AML-193 (cell line): ENCODE measurements at places on chromosomes 1 and 21.

DNA sequence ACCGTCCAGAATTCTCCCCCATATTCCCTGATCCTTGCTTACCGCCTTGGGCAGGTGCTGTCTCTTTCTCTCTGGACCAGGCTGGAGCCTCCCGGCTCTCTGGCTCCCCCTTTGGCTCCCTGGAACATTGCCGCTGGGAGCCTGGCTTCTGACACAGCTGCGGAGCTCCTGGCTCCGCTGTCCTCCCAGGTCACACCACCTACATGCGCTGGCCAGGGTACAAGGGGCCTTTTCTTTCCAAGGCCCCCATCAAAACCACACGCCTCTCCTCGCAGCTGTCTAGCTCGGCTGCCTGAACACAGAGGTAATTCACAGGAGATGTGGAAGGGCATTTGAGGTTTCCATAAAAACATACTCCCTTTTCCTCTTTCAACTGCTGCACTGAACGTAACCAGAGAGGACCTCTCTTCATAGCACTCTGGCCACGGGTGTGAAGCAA, 7.5 kb upstream of the ZNF648 start:
- DNase-seq: peak; percentile 9

DNA sequence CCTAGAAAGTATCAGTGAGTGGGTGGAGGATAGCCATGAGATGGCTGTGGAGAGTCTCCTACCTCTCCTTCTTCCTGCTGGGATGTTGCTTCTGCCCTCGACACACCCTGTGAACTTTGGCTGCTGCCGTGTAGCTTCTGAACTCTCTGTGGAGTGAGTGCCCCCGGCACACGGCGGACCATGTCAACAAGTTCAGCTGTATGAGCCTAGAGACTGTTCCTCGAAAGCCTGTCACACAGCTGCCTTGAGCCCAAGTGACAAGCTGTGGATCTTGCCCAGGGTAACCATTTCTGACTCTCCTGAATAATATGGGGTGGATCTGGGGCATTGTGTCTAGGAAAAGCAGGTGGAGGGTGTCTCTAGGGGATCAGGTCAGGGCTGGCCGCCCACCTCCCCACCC, 143.2 kb downstream of the NOS1AP start:
- DNase-seq: no peak

- no peak for DNase-seq
These were observed 1.7 kb upstream of the PRCC start for GRCh38 chr1:156765666-156766065.

- DNase-seq: no peak
These were observed 805 bp downstream of the NRIP1 start for GRCh38 chr21:15063814-15064575.

DNA sequence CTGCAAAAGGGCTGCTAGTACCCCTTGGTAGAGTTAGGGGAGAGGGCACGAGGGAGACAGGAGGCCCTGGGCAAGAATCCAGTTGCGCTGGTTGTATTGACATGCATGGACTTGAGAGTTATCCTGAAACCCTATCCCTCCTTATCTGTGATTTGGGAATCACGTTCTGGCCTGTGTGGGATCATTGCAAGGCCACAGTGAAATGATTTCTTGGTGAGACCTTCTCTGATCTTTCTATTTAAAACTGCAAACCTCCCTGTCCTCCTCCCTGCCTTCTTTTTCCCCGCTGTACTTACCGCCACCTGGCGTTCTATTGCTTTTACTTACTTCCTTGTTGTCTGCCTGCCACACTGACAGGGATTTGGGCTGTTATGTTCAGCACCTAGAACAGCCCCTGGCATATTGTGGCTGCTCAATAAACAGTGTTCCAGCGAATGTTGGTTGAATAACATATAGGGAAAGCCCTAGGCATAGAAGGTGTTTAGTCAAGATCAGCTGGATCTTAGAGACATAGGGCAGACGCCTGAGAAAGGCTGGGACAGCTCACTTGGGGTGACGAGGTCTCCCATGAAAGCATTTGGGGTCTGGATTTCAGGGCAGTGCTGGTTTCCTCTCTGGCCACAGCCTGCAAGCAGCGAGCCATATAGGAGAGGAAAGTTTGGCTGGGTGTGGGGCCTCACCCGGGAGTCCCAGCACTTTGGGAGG, 25.6 kb downstream of the ALPL start:
- peak; percentile 39 for DNase-seq

GRCh38 chr1:75471252-75471651, 139.7 kb downstream of the SLC44A5 start:
- DNase-seq: no peak

DNA sequence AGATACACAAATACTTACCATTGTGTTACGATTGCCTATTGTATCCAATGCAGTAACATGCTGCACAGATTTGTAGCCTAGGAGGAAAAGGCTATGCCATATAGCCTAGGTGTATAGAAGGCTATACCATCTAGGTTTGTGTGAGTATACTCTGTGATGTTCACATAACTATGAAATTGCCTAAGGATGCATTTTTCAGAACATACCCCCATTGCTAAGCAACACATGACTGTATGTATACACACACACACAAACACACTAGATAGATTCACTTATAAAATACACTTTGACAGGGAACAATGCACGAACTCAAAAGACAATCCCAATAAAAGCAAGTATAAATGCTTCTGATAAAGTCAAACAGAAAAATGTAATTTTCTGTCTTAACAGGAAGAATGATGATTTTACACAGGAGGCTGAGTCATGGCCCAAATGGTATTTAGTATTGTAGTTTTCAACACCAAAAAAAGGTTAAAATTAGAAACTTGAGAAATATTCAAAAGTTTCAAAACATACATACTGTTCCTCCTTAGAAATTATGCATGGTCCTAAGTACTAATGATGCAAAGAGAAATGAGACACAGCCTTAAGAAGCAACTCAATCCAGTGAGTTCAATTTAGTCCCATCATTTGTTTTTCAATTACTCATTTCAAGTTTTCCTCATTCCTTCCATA, 12.2 kb downstream of the FH start:
- DNase-seq: no peak
